Effector memory CD8-positive, alpha-beta T cell (primary cell): ENCODE measurements at places on chromosomes 12 and 14.

DNA sequence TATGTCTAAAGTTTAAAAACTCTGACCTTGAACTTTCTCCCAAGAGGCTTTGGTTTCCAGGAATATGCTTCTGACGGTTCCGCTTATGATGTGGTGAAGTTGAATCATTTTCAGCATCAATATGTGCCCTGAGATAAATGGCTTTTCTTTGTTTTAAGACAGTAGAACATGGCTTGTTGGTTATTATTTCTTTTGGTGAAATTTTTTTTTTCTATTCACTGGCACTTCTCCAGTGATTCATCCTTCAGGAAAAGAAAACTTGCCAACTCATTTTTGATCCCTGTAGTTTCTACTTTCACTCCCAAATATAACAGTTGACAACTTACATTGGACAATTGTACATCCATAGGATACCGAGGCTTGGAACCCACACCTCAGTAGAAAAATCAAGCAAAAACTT lies 1301.2 kb upstream of the FLRT2 start:
- no peak for DNase-seq

DNA sequence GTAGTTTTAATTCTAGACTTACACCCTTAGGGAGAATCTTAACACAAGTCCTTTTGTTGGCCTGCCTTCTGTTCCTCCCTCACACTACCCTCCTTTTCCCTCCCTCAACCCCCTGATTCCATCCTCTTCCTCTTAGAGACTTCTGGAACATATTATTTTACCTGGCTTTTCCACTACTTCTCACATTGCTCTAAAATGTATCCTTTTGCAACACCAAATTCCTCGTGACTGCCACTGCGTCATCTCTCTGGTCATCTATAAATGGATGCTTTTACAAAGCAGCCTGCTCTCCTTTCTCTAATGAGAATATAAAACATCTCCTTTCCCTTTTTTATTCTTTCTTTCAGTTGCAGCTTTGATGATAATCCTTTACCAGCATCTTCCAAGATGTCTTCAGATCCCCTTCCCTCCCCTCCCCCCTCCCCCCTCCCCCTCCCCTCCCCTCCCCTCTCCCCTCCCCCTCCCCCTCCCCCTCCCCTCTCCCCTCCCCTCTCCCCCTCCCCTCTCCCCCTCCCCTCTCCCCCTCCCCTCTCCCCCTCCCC lies 93.6 kb downstream of the DIP2B start:
- no peak for DNase-seq

GRCh38 chr14:52531481-52531880 lies 20.8 kb downstream of the TXNDC16 start:
- no peak for DNase-seq

- no peak for DNase-seq
Observed at GRCh38 chr14:91284146-91284790, 39.8 kb upstream of the GPR68 start.

DNA sequence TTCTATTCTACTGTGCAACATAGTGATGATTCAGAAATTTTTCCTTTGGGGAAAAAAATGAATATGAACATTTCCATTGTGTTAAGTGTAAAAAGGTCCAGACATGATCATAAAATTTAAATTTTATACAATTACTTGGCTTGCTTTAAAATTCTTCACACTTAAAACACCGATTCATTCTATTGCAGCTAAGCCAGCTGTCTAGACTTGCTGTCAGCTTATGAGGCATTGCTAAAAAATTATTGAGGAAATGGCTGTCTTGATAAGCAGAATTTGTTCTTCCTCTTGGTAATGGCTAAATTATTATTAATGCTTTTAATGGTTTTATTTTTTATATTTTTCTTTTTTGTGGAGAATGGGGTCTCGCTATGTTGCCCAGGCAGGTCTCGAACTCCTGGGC lies 1.8 kb downstream of the LYSET start:
- no peak for DNase-seq

- no peak for DNase-seq
Observed at GRCh38 chr14:91381801-91382670, 35.6 kb downstream of the CCDC88C start.

DNA sequence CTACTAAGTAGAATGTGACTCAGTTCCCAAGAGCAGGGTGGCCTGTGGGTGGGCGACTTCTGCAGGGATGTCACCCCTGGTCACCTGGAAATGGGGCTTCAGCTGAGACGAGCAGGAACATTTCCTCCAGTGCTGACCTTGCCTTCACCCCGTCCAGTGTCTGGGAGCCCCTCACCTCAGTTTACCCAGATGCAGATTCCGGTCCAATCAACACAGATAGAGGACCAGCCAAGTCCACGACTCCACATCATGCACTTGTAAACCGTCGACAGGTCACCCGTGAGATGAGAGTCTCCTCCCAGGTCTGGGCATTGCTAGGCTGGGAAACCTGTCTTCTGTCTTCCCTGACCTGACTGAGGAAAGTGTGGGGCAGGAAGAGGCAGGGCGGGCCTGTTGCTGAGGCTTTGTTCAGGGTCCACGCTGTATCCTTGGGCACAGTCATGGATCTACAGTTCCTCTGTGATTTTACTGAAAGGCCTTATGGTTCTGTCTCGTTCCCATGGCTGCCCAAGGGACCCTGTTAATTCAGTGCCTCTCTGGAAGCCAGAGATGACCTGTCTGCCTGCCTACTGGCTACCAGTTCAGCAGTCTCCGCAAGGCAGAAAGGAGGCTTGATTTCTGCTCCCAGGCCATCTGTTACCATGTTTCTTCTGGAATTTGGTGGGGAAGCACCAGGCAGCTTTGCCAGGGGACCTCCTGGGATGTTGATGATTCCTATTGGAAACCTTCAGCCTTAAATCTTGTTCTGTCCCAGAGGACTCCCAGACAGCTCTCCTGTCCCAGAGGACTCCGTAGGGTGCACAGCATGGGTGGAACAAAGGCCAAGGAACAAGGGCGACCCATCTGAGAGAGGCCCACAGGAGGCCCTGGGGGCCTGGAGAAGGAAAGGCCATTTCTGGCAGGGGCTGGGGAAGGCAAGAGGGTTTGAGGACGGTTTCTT lies 288.5 kb upstream of the RTL1 start:
- no peak for DNase-seq

GRCh38 chr14:54567224-54567638 lies 303 bp downstream of the SAMD4A start:
- no peak for DNase-seq

- DNase-seq, result no peak
Observed at GRCh38 chr12:98332642-98333041, 182.7 kb upstream of the TMPO start.

DNA sequence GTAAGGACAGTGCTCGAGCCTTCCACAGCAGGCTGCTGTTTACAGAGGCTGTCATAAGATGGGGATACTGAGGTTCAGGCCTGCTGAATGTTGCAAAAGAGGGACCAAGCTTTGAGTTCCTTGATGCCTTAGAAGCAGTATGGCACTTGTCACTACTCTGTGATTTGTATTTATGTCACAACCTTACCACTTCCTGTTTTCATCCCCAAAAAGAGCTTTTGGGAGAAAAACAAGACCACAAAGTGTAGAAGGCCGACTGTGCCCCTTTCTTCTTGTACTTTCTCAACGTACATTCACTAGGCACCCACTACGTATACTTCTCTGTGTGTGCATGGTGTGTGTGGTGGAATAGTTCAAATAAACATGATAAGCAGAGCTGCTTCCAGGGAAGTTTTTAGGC lies 90.1 kb downstream of the DRAM1 start:
- no peak for DNase-seq

DNA sequence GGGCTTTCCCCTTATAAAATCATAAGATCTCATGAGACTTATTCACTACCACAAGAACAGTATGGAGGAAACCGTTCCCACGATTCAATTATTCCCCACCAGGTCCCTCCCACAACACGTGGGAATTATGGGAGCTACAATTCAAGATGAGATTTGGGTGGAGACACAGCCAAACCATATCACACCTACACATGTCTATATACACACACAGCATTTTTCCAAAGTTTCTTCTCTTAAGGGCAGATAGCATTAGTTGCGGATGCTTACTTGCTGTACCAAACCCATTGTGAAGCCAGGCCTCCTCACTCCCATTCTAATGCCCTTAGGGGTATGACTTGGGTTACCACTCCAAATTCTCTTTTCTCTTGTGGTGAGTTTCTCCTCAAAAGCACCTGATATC lies 104.1 kb upstream of the RAP1B start:
- DNase-seq, result no peak

GRCh38 chr12:50279501-50279900 lies 3.8 kb downstream of the LIMA1 start:
- DNase-seq, result no peak

DNA sequence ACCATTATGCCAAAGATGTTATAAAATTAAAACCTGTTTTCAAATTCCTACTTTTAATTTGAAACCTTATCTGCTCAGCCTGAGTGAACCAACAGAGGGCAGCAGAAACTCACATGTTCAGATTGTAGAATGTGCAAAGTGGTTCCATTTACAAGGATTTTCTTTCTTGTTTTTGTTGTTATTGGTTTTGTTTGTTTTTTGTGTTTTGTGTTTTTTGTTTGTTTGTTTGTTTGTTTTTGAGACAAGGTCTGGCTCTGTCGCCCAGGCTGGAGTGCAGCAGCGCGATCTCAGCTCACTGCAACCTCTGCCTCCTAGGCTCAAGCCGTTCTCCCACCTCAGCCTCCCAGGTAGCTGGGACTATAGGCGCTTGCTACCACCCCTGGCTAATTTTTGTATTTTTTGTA lies 22.8 kb upstream of the GARIN2 start:
- no peak for DNase-seq

DNA sequence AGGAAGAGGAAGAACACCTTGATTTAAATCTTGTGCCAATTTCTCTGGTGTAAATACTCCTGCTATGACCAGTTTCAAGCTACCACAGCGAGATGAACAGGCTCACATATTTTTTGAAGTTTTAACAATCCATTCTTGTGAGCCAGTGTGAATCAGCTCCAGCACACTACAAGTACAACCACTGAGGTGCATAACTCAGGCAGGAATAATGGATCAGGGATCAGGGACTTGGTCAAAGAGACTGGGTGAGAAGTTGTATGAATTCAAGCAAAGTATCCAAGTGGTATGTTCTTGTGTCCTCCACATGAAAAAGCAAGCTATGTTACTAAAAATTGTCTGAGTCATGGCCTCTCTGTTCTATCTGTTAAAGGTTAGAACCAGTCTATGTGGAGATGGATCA lies 35.2 kb upstream of the KITLG start:
- DNase-seq, result no peak

GRCh38 chr12:52147367-52147963 lies 44.3 kb downstream of the KRT80 start:
- DNase-seq, result no peak

DNA sequence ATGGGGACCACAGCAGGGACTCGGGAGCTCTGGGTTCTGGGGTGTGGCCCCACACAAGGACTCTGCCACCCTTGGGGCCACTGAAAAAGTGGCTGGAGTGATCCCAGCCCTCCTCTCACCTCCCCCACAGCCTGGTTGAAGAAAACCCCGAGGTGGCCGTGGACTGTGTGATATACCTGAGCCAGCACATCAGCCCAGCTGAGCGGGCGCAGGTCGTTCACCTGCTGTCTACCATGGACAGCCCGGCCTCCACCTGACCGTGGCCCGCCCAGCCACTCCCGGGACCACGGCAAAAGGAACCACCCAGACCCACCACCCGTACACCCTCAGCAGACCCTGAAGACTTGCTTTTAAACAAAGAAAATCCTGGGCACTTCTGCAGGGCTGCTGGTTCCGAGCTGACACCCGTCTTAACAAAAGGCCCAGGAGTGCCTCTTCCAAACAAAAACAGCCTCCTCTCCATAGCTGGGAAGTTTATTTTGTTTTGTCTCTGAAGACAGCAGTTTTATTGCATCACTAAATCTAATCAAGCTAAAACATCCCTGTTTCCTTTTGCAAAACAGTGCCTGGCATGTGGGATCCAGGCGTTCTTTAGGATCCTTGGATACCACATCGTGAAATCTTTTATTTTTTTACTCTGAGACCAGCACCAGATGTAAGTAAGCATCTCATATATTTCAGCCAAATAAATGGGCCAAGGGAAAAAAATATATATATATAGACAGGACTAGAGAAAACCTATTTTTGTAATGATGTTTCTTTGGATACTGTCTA lies 42.8 kb downstream of the FOXN4 start:
- DNase-seq, result no peak
